ENCODE measurements at places on chromosomes 7 and 10.

DNA sequence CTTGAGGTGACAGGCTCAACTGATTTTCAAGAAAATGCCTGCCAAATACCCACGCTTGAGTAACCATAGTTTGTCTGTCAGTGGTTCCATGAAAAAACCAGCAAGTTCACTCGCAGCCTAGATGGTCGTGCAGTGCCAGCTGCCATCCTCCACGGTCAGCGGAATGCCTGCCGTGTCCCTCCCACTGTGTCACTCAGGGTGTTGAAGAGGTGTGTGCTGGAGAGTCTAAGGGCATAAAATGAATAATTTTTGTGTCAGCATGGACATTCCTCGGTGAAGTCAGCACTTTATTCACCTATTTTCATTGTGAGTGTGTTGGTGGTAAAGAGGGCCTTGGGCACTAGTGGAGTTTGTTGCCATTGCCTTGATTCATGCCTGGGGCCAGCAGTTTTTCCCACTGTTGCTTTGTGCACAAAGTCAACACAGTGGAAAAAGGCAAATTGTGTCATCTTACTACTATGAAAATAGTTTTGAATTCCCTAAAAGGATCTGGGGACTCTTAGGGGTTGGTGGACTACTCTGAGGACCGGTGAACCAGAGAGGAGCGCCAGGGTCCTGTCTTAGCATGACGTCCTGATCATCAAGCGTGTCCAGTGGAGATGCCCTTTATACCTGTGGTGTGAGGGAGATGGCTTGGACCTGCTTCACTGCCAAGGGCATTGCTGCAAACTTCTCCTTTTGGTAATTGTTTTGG lies 17.6 kb downstream of the MINDY4 start:
- no peak for DNase-seq

DNA sequence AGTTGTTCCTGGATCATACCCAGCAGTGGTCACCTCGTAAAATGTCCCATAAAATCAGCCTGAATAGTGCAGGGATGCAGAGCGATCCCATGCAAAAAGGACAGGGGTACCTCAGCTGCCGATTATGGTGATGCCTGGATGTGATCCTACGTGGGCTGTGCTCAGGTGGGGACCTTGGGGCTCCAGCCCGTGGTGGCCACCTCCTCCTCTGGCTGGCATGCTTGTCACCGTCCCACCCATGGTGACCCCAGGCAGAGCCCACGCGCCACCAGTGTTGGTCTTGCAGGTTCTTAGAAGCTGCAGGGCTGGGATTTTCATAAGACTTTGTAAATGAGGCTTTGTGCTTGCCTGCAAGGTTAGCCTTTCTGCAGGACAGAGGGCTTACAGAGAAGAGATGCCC lies 97.2 kb downstream of the GLRX3 start:
- DNase-seq, result no peak

- DNase-seq, result no peak
Measured at GRCh38 chr7:86643561-86644281, at the start of gene GRM3. TSS of gene GRM3 (plus strand) at chr7:86643909. CDS start at chr7:86765146, 121,237 bp downstream.

DNA sequence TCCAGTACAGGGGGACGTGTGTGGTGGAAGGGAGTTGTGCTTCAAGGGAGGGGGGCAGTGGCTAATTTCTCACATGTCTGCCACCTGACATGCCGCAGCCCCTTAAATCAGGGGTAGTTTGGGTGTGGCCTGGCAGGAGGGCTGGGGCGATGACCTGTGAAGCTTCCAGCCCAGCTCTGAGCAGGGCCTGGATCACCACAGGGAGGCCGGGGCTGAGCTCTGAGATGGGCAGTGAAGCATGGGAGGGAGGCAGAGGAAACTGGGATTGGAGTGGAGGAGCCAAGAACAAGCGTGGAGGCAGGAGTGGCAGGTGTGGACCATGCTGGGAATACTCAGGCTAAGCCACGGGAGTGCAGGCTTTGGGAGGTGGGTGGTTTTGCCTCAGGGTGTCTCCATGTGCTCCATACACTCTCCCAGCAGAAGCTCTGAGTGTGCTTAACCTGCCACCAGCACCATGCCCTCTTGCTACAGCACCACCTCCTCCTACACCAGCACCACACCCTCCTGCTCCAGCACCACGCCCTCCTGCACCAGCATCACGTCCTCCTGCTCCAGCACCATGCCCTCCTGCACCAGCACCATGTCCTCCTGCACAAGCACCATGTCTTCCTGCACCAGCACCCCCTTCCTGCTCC lies 99.3 kb upstream of the SHH start:
- DNase-seq, result no peak

DNA sequence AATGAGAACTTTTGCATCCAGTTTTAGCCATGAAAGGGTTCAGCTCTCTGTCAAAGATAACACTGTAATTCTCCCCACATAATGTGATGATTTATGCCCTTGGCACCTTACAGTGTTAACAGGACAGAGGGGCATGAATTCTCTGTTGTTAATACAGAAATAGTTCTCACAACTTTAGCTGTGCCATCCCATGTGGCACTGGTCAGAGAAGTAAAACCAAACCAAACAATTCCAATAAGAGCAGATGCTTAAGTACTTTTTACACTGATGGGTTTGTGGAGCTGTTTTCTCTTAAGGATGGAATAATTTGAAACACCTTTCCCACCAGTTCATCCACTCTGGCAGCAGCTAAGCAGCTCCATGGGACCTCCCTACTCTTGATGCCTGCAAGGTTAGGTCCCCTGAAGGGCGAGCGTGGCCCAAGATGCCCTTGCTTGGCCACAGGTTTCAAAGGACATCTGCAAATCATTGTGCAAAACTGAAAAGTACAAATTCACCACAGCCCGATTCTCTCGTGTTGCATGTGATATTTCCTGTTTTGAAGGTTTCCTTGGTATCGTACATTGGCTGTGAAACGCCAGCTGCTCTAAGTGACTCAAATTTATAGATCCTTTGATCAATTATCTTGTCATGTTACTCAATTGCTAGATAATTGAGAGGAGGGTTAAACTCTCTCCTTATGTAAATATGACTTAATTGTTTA lies 82.5 kb upstream of the CREB5 start:
- no peak for DNase-seq

DNA sequence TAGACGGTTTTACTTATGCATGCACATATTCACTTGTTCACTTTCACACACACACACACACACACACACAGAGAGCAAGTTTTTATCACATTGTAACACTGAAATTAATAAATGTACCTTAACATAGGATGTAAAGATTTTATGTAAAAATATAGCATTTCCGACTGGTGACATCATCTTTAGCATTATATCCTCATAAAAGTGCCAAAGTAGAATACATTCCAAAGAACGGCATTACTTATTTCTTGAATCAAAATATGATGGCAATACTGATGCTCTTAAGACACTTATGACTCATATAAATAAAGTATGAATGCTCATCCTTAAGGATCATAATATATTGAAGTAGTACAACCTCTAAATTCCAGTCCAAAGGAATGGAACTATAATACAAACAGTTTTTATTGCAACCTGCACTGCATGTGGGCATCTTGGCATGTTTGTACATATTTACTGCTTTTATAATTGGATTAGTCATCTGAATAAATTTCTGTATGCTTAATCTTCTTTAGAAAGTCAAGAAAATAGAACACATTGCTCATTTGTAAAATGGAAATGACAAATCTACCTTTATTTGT lies 290.0 kb upstream of the SEMA3A start:
- DNase-seq, result no peak

- no peak for DNase-seq
Measured at GRCh38 chr7:17493446-17493845, 195.0 kb downstream of the AHR start.

- DNase-seq, result no peak
Measured at GRCh38 chr10:69936091-69936490, 116.6 kb upstream of the MACROH2A2 start.

- no peak for DNase-seq
Measured at GRCh38 chr10:44567471-44567870, 182.6 kb upstream of the CXCL12 start.

- no peak for DNase-seq
Measured at GRCh38 chr10:61621605-61622051, 41.1 kb upstream of the CABCOCO1 start.

DNA sequence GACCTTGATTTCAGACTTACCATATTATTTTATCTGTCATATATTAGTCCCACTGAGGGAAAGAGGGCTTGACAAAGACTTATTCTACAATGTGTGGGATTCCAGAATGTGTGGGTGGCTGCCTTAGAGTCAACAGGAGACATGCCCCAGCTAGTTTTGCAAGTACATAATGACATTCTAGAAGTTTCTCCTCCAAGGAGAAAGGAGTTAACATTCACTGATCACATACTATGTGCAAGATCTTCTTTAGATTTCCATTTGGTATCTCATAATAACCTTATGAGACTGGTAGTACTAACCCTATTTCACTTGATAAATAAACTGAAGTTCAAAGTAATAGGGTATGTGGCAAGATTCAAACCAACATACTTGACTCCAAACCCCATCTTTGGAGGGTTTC lies 25.2 kb downstream of the IRF5 start:
- no peak for DNase-seq

DNA sequence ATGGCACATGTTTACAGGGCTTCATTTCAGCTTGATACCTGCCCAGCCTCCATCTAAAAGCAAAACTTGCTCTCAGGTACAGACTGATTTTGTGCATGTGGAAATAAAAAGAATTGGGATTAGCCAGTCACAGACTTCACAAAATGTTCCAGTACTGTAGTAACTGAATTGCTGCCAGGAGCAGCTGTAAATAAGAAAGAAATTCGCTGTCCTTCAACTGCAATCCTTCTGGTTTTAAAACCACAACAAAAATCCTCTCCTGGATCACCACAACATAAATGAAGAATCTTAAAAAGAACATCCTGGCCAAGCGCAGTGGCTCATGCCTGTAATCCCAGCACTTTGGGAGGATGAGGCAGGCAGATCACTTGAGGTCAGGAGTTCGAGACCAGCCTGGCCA lies 3.9 kb upstream of the MIOS start:
- no peak for DNase-seq

DNA sequence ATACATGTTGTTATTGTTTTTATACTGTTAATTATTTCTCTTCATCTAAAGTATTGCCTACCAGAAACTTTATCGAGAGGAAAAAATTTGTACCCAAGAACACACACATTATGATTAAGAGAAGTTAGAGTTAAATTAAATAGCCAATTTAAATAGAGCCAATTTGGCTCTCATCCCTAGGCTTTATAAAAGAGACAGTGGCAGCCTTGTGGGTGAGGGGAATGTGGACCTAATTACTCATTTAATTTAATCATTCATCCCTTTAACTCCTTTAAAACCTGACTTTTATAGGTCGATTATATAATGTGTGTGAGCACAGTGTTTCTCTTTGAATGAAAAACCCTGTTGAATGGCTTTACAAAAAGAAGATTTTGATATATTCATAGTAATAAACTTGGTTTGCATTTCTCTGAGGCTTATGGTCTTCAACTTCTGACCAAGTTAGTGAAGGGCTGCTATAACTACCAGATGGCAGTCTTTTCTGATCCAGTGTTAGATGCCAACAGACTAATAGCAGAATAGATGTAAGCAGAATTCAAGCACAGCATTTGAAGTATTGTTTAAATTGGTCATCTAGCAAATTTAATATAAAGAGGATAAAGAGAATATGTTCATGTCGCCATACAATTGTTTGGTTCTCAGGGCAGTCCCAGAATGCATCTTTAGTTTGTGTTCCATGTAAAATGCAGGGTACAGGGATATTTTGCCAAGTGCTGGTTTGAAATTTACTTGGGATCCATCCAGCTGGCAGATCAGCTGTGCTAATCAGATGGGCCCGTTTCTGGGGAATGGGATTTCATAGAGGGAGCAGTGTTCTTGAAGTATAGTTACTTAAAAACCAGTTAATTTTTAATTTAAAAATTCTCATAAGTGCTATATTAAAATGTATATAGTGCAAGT lies 25.3 kb downstream of the ADD3 start:
- no peak for DNase-seq

- DNase-seq, result no peak
Measured at GRCh38 chr10:18554479-18554878, 96.9 kb downstream of the NSUN6 start.

- DNase-seq, result no peak
Measured at GRCh38 chr7:142807855-142808460, 37.2 kb downstream of the PRSS2 start.
